ENCODE measurements at places on chromosomes 2 and 18.
A peak's percentile ranks its signal among the peaks of the same experiment; 100 is the strongest.

- DNase-seq = no peak
Observed at GRCh38 chr2:211128287-211128686, 571.9 kb downstream of the CPS1 start.

- no peak for DNase-seq
Observed at GRCh38 chr18:63210521-63210920, 109.0 kb downstream of the BCL2 start.

- DNase-seq = no peak
Observed at GRCh38 chr2:66170744-66171330, 264.1 kb upstream of the MEIS1 start.

DNA sequence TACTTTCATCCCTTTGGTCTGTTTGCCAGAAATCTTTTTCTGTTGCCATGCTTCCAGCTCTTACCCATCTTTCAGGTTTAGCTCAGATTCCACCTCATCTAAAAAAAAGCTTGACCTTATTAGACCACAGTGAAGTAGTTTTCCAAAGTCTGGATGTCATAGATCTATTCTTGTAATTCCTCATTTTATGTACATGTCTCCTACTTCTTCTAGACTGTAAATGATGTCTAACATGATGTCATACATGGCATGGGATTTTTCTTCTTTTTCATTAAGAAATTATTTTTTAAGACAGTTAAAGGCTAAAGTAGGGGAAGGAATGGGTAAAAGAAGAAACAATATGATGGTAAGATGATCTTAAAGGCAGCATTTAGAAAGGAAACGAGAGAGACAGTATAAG lies 11.3 kb downstream of the GLS start:
- DNase-seq = no peak

GRCh38 chr2:60980071-60980815 lies 37.3 kb upstream of the PEX13 start:
- no peak for DNase-seq

- DNase-seq = no peak
Observed at GRCh38 chr2:174595891-174596397, 1.7 kb downstream of the WIPF1 start.

DNA sequence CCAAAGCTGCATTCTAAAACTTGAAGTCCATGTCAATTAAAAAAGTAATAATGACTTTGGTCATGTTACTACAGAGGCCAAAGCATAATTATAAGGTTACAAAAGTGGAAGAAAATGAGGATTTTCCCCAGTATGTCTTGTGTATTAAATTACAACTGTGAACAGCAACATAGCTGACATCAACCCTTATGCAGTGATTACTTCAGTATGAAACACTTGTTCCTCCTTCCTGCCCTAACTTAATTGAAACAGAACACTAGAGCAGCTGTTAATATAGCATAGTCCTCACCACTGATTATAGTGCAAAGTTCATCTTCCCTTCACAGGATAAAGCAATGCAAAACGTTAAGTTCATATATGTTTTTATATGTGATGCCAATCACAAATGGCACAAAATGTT lies 29.9 kb downstream of the EPB41L3 start:
- DNase-seq = no peak

GRCh38 chr18:32769071-32769585 lies 3.7 kb downstream of the KLHL14 start:
- no peak for DNase-seq

- DNase-seq = no peak
Observed at GRCh38 chr2:100012561-100012960, 129.8 kb downstream of the AFF3 start.

DNA sequence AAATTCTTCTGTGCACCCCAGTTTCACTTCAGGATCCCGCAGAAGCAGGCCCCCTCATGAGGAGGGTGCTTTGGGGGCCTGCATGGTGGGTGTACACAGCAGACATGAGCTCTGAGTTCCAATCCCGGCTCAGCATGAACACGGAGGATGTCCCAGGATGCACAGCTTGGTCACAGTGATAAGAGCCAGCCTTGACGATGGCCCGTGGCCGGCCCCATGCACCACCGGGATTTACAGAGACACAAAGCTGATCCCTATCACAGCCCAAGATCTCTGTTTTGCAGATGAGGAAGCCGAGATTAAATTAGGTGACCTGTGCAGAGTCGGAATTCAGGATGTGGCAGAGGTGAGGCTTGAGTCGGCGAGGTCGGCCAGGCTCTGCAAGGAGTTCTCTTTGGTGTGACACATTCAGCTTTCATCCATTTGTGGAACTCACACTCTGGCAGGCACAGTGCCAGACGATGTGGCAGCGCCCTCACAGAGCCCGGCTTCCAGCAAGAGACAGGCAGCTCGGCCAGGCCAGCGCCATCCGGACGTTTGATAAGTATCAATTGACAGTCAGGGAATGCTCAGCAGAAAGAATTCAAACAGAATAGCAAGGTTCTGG lies 456.3 kb upstream of the MYT1L start:
- DNase-seq = no peak

DNA sequence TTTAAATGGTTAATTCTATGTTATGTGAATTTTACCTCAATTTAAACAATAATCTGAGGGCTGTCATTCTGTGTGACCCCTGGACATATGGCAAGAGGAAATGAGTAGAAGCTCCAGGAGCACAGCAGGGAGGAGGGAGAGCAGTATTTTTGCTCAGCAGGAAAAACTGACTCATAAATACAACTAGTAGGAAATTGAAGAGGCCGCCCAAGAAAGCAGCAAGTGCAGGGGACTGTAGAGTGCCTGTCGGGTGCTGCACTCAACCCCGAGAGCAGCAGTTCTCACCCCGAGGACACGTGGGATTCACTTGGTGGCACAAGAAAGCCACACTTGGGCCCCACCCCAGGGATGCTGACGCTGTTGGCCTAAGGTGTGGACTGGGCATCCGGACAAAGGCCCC lies 60.8 kb downstream of the NPAS2 start:
- no peak for DNase-seq

DNA sequence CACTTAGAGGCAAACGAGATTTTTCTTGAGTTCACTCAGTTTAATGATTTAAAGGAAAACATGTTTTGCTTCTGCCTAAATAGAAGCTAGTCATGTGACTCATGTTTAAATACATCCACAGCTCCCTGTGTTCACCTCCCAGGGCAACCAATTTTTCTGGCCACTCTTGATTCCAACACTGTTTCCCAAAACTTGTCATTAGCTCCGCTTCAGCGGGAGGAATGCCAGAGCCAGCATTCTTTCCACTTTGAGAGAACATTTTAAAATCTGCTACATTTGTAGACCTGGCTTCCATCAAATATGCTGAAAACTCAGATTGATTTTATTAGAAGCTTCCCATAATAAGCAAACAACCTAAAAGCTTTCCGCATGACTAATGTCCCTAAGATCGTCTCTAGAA lies 2.8 kb upstream of the CYS1 start:
- no peak for DNase-seq

- peak; percentile 44 for DNase-seq
Observed at GRCh38 chr2:138090330-138090729, 126.1 kb downstream of the HNMT start.

- no peak for DNase-seq
Observed at GRCh38 chr2:127618551-127619202, 27.3 kb upstream of the GPR17 start.

DNA sequence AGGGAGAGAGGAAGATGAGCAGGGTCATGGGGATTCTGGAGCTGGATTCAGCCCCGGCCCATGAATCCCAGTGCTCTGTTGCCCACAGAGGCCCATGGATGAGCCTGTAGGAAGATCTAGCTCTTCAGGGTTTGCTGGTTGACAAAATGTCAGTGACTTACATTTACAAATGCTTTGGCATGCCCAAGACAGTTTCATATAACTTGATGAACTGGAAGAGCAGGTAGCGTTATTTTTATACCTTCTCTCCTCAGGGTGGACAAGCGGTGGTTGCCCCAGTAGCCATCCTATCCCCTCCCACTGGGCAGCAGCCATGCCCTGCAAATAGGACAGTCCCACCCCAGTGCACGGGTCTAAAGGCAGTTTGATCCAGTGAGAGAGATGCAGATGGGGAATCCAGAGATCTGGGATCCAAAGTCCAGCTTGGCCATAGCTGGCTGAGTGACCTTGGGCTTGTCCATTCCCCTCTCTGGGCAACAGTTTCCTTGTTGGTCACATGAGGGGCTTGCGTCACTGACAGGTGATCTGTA lies 21.5 kb upstream of the KCNK3 start:
- DNase-seq = no peak

GRCh38 chr2:181371782-181372645 lies 85.2 kb upstream of the ITGA4 start:
- no peak for DNase-seq

DNA sequence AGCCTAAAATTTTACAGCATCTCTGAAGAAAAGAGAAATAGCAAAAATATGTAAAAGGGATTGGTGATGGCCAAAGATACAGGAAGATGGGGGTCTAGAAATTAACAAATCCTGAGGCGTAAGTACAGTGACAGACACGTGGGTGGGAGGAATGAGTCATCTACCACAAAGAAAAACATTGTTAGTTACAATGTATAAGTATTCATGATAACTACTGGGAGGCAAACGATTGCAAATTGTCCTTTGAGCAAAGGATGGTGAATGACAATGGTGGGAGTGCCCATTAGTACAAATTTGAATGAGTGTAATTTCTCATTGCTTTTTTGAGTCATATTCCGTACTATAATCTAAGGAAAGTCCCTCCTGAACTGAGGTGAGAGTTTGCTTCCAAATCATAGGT lies 809.0 kb upstream of the FAM98A start:
- no peak for DNase-seq

GRCh38 chr2:157337978-157338377 lies 12.4 kb upstream of the ERMN start:
- no peak for DNase-seq

DNA sequence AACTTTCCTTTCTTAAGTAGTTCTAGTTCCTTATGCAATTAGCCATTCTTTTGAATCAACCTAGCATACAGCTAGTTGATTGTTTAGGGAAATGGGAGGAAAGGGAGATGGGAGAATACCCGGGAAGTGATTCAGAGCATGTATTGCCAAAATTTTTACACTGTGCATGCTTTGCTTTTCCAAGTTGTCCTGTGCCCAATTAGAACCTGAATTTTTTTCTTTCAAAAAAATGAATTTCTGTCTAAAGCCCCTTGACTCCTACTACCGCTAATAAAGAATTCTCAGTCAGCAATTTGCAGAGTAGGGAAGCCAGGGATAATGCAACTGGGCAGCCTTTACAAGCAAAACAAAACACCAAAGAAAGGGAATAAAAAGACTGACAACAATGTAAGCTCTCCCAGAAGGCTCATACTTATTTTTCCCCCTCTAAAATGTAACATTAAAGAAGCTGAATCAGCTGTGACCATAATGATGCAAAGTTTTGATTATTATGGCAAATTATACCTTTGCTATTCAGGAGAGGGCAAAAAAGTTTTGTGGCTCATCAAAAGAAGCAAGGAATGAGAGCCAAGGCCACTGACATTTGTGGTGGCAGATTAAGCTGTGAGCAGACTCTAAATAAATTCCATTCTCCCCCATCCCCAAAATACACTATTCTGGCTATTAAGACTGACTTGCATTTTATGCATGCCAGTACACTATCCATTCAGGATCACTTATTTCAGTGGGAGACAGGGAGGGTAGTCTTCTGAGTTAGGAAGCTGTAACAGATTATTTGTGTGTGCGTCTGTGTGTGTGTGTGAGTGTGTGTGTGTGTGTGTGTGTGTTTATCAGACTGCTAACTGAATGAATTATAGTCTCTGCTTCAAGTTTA lies 174.3 kb downstream of the ERBB4 start:
- no peak for DNase-seq

DNA sequence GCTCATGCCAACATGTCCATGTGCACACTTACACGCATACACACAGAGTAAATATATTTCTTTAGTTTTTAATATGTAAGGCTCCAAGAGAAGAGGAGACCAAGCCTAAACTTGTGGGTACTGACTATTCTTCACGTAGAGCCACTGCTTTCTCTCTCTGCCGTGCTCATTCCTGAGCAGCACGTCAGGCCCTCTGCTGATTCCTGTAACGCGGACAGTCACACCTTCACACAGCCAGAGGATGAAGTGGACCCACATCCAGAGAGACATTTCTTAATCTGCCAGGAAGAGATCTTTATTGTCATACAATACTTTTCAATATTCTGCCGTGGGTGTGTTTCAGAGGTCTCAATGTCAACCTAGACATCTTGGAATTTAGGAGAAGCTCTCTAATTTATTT lies 560.7 kb downstream of the STK39 start:
- no peak for DNase-seq

GRCh38 chr2:123816203-123816602 lies 208.9 kb upstream of the CNTNAP5 start:
- no peak for DNase-seq

- DNase-seq = no peak
Observed at GRCh38 chr2:82731824-82732223, 1727.3 kb downstream of the SUCLG1 start.

GRCh38 chr2:199458009-199458805 lies 468 bp upstream of the SATB2 start:
- no peak for DNase-seq

DNA sequence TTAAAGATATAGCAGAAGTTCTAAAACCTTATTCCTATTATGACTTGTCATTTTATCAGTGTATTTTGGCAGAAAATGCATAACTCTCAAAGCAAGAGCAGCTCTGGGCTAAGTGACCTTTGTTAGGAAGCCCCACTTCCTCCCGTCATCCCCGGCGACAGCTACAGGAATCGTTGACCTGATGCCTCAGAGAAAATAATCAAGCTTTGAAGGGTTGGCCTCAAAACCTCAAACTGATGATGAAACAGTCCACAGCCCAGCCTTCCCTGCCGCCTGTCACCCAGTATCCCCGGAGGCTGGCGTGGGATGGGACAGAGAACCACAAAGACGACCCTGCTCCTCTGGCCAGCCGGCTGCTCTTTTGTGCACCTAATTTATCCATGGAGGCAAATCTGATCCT lies 65.3 kb downstream of the KCNF1 start:
- no peak for DNase-seq

DNA sequence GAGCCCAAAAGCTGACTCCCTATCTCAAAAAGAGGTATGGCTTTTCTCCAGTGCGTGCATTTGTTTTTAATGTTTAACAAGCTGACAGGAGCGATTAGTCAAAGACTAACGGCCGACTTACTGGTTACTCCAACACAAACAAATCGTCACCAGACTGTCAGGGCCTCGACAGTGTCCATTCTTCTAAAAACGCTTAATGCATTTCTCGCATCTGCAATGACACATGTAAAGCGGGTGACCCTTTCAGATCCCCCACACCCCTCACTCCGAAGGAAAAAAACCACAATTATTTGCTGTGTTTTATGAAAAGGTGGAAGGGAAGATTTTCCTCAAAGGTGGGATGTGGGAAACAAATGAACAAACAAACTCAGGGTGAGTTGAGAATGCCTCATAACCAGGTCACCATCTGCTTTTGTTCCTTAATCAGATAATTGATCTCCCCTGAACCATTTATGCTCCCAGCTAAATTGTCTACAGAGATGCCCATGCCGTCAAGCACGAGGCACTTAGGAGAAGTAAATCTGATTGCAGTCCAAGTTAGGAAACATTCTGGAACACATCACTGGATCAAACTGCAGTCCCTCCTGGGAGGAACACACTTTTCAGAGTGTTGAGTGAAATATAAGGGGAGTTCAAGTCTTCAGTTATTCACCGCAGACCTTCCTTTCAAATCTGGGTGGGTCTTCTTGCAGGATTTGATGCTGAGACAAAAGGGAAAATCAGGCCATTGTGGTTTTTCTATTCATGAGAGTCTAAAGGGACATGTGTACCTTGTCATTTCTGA lies 340.8 kb downstream of the CMPK2 start:
- DNase-seq = no peak

- no peak for DNase-seq
Observed at GRCh38 chr2:231911381-231911780, 14.8 kb downstream of the NPPC start.

All from NCI-H460 (cell line).